ENCODE measurements at places on chromosomes 7 and 10.
A peak's percentile ranks its signal among the peaks of the same experiment; 100 is the strongest.

GRCh38 chr7:128189231-128189930 lies 51.7 kb upstream of the LEP start:
- no peak for DNase-seq

- no peak for DNase-seq
These were observed 78.5 kb upstream of the MYL10 start for GRCh38 chr7:101707587-101707986.

GRCh38 chr7:151062399-151063211 lies 3.2 kb downstream of the SLC4A2 start:
- DNase-seq: no peak

DNA sequence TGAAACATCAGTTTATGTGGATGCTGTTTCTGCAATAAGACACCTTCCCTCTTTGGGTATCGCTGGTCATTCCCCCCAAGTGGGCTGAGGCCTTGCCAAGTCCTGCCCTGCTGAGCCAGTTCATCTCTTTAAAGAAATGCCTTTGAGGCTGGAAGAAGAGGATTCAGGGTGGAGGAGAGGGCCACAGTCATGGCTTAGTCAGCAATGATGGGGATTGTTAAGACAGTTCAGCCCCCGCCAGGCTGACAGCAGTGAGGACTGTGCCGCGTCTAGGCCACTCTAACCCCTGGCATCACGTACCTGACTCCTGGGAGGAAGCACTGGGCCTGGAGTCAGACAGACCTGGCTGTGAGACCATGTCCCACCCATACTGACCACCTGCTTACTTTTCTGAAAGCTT lies 48.3 kb downstream of the PNLIPRP2 start:
- no peak for DNase-seq

- no peak for DNase-seq
These were observed 140.0 kb downstream of the XPNPEP1 start for GRCh38 chr10:109783286-109783685.

DNA sequence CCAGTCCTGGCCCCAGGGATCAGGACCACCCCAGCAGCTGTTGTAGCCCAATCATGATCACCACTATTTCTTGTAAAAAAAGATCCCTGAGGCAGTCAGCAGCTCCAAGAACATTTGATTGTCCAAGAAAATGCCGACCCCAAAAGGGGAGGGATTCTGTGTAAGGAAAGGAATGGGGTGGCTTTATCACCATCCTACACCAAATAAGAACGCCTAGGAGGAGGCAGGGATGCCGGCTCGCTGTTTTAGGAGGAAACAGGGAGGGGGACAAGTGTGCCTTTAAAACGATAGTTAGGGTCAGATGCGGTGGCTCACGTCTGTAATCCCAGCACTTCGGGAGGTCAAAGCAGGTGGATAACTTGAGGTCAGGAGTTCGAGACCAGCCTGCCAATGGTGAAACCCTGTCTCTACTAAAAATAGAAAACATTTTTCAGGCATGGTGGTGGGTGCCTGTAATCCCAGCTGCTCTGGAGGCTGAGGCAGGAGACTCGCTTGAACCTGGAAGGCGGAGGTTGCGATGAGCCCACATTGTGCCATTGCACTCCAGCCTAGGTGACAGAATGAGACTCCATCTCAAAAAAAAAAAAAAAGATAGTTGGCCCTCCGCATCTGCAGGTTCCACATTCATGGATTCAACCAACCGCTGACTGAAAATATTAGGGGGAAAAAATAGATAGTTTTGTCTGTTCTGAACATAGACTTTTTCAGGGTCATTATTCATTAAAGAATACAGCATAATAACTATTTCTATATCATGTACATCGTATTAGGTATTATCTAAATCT lies 63.6 kb downstream of the PDIA4 start:
- peak; percentile 40 for DNase-seq

DNA sequence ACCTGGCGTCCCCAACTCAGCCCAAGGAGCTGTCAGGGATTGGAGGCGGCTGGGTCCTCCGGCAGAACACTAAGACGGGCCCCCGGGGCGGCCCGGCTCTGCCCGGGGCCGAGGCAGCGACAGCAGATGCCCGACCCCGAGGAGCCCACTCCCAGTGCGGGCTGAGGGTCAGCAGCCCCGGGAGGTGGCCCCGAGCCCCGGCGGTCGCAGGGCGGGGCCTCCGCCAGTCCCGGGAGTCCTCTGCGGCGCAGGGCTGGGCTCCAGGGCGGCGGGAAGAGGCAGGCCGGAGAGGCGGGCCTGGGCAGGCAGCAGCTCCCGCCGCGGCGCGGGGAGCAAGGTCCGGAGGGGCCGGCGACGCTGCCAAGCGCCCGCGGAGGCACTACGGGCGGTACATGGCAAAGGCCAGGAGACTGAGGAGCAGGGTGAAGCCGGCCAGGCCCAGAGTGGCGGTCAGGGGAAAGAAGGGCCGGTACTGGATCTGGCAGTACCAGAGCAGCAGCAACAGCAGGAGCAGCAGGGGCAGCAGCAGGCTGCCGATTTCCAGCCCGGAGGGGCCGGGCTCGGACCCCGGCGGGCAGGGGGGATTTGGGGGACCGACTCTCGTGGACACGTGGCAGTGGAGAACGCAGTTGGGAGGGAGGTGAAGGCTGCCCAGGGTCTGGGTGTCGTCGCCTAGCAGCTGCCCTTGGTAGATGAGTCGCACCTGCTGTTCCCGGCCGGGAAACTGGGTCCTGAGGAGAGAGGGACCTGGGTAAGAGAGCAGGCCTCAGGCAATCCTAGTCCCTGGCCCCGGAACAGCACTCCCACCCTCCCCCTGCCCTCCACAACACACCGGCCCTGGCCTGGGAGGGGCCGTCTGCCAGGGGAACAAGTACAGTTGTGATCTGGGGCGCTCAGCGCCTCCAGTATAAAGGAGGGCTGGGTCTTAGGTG lies 827 bp upstream of the FASTK start:
- DNase-seq: no peak

DNA sequence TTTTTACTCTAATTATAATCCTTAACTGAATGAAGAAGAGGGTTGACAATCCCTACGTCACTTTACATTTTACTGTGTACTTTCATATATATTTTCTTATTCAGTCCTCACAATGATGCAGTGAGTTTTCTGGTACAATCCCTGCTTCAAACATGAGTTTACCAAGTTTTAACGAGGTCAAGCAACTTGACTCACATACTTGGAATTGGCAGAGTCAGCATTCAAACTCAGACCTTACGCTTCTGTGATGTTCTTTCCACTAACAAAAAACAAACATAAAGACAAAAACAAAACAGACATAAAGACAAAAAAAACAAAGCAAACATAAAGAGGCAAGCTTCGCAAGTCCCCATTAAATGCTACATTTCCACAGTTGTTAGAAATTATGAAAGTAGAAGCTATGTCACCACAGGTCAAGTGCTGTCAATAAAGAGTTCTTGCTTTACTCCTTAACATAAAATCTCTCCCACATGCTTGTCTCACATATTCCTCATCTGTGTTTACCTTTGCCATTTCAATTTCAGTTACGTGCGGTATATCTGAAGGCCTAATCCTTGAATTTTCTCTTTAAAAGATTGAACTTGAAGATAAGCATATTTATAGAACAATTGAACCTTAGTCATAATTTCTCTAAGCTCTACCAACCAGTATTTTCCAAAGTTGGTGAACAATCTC lies 217.3 kb downstream of the CELF2 start:
- no peak for DNase-seq

DNA sequence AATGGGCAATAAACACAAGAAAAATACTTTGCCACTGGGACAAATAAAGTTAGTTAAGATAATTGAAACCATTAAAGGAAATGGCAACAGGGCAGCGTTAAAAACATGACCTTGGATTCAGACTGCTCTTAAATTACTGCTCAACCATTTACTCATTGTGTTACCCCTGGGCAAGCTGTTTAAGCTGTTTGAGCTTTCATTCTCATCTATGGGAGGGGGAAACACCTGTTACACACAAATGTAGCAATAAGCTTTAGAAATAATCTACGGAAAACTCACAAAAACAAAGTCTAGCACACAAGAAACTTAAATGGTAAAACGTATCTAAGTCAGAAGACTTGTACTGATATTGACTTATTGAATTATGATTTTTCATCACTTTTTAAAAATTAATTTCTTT lies 137.1 kb downstream of the KMT2E start:
- DNase-seq: no peak

DNA sequence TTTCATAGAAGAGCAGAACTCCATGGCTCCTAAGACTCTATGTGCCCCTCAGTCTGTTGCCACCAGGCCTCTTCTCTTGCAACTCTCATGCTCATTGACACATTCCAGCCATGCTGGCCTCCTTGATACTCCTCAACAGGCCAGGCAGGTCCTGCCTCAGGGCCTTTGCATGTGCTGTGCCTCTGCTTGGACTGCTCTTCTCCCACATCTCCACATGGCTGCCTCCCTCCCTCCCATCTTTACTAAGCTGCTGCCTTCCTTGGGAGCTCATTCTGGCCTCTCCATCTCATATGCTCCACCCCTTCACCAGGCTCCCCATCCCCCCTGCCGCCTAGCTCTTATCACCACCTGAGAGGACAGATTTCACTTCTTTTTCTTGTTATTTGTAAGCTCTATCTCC lies 103.8 kb upstream of the GPR26 start:
- no peak for DNase-seq

DNA sequence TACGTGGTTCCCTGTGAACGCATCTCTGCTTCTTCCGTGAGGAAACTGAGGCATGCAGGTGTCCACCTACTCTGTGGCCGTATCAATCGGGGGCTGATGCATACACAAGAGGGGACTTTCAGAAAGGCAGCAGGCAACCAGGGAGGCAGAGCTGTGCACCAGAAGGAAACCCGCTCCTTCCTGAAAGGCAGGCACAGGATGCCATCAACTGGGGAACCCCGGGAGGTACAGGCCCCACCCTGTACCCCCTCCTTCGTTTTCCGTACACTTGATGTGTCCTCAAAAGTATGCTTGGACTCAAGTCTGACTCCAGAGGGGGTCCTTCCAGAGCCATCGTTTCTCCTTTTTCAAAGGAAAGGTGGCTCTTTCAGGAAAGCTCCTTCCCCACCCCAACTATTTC lies 59.5 kb downstream of the ASB13 start:
- DNase-seq: peak; percentile 16

DNA sequence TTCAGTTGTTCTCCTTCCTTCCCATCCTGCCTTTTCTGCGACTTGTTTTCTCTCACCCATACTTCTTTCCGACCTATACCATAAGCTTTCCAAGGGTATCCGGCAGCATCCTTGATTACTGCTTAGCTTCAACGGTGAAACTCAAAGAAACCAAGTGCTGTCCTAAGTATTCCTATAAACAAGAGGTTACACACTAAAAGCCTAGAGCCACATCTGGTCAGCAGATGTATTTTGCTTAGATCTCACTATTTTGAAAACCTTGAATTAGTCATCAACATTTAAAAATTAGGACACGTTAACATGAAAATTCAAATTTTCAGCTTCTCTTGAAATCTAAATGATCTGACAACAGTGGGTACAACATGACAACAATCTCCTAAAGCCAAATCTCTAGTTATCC lies 20.0 kb downstream of the ARHGAP21 start:
- DNase-seq: no peak
